ENCODE measurements at places on chromosomes 1 and 21.

GRCh38 chr1:7827126-7827955 lies 25.5 kb downstream of the UTS2 start:
- DNase-seq = no peak

- DNase-seq = no peak
Observed at GRCh38 chr1:109812691-109813393, 49.1 kb upstream of the EPS8L3 start.

- DNase-seq = no peak
Observed at GRCh38 chr1:57072401-57073110, 106.7 kb upstream of the C8B start.

DNA sequence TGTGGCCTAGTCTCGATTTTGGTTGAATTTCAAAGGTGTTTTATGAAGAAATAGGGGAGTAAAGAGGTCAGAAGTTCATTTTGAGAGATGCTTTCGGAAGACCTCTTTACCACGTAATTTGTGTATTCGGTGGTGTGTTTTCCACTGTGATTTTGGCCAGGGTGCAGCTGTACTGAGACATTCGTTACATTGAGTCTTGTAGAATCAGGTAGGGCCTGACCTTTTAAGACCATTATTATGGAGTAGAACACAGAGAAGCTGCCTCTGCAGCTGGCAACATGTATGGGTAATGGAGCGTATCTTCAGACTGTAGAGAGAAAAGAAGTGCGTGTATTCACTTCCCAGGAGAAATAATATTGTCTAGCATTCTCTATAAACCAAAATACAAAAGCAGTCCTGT lies 326.5 kb downstream of the PDE4B start:
- DNase-seq = no peak

All from vagina (tissue), 2 donors.